ENCODE measurements at places on chromosomes 4 and X.
A peak's percentile ranks its signal among the peaks of the same experiment; 100 is the strongest.

GRCh38 chrX:44462850-44463249 lies 79.8 kb downstream of the FUNDC1 start:
- no peak for DNase-seq

DNA sequence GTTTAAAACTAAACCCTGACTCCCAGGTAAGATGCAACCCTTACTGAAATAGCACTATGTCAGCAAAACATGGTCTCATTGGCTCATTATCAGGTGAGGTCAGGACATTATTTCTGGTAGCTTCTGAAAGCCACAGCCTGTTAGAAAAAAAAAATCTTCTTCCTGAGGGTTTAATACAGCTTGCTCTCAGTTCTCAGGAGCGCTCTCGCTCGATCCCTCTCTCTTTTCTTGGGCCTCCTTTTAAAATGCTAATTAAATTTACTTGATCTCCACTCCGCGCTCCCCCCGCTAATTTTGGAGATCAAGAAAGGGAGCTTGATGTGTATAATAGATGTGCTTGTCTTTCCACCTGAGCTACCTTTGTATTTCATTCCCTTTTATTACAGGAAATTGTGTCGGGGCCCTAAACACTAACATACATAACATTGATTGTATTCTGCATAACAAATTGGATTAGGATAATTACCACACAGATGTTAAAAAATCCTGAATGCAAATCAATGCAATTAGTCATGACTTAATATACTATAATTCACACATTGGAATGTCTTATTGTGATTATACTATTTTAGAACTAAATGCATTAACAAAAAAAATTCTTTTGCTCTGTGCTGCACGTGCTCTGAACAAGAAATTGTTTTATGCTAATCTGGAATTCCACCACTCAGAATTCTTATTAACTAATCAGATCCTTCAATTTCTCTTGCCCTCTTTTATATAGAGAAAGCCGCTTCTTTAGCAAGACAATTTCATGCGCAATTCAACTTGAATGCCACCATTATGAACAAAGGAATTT lies 101.6 kb upstream of the TEX13D start:
- DNase-seq = no peak

DNA sequence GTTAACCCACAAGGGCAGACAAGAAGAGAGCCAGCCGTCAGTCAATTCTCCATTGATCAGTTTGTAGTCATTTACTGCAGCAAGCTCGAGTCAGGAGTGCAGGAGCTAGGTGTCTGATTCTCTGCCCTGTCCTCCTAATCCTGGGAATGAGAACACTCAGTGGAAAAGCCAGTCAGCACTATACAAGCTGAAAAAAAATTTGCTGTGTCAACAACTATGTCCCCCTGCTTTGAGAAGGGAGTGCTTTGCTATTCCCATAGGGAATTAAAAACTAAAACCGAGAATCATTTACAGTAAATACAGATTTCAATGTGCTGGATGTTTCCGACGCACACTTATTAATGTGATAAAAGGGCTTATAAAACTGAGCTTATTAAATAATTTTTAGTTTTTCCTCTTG lies 84.2 kb downstream of the GRIA2 start:
- DNase-seq = no peak

DNA sequence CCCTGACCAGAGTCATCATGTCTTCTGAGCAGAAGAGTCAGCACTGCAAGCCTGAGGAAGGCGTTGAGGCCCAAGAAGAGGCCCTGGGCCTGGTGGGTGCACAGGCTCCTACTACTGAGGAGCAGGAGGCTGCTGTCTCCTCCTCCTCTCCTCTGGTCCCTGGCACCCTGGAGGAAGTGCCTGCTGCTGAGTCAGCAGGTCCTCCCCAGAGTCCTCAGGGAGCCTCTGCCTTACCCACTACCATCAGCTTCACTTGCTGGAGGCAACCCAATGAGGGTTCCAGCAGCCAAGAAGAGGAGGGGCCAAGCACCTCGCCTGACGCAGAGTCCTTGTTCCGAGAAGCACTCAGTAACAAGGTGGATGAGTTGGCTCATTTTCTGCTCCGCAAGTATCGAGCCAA lies 11.0 kb downstream of the MAGEA4 start:
- DNase-seq = no peak

DNA sequence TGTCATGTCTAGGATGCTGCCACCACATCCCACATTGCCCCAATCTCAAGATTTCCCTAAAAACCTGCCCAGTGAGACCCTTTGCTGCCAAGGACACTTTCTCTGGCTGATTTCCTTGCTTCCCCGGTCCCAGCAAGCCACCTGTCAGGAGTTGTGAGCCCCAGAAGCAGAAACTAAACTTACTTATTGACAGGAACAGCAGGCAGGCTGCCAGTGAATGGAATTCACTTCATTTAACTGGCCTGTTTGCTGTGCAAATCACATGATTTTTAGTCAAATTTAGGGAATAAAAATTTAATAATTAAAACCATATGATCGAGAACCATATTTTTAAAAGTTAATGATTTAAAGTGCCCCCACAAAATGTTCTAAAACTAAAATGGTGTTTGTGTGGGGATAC lies 48.5 kb downstream of the MAMLD1 start:
- DNase-seq = no peak

- DNase-seq = no peak
These were observed 169.4 kb upstream of the TEX13C start for GRCh38 chrX:125150231-125150630.

GRCh38 chrX:11261260-11261659 lies 32.0 kb upstream of the AMELX start:
- peak; percentile 3 for DNase-seq

DNA sequence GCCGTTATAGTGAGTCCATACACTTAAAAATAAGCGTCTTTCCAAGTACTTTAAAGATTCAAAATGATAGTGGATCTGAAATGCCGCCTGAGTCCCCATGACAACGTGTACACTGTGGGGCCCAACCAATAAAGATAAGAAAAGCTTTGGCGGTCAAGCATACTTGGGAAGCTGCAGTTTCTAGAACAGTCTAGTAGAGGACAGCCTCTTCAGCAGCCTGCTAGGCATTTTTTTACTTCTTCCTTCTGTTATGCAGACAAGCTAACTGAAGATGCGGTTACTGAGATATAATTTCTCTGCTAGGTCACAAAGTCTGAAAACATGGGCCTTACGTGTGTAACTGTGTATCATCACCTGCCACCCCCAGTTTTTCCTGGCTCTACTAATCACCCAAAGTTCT lies 402 bp upstream of the UPRT start:
- DNase-seq = no peak

DNA sequence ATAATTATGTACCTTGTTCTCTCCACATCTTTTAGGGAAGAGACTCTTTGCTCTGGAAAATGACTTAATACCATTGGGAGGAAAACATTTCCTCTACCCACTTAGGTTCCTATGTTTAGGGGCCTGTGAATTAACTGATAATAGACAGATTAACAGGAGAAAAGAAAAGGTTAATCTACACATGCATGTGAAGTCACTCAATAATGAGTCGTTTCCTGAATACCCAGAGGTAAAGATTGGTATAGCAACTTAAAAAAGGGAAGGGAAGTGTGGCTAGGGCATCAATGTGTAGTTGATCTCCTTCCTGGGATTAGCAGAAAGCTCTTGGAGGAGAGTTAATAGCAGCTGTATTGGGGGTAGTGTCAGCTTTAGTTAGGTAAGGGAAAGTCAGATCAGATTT lies 419.5 kb upstream of the ATOH1 start:
- no peak for DNase-seq

GRCh38 chr4:55269470-55269869 lies 76.6 kb upstream of the SRD5A3 start:
- no peak for DNase-seq

GRCh38 chrX:150627957-150628356 lies 59.5 kb downstream of the MTM1 start:
- no peak for DNase-seq

Measured in amniotic stem cell (primary cell).